ENCODE measurements at places on chromosomes 5 and 9.
A peak's percentile ranks its signal among the peaks of the same experiment; 100 is the strongest.

DNA sequence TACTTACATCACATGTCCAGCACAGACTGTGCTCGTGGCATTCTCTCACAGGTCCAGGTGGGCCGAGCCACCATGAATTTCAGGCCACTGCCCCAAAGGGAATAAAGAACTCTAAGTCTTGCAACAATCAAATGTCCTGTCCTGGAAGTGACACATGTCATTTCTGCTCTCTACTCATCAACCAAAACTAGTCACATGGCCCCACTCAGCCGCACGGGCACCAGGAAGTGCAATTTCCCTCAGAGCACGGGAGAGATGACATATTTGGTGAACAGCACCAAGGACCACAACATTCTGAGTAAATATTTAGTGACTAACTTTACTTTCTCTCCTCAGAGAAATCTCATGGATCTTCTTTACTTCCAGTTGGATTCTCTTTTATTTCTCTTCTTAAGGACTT is 131.1 kb upstream of the TUT7 start:
- DNase-seq, result no peak

- DNase-seq, result no peak
Measured at GRCh38 chr9:126783949-126784348, 20.9 kb upstream of the ZBTB43 start.

- no peak for DNase-seq
Measured at GRCh38 chr5:136511046-136511445, 145.7 kb upstream of the TRPC7 start.

- DNase-seq, result no peak
Measured at GRCh38 chr5:125152461-125153189, 406.2 kb upstream of the ZNF608 start.

GRCh38 chr9:123482295-123482968 is 126.4 kb downstream of the CRB2 start:
- no peak for DNase-seq

DNA sequence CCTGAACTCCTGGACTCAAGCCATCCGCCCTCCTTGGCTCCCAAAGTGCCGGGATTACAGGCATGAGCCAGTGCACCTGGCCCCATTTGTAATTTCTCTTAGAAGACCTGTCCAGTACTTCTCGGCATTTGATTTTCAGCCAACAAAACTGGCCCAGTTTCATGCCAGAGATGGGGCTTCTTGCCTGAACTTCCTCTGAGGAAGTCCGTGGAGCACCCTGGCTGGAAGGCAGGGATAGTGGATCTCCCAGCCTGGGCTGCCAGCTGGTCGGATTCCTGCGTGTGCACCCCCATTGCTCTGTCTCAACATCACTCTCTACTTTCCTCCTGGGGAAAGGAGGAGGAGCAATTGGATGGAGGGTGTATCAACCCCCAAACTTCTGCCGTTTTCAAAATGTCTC is 39.0 kb downstream of the FAM78A start:
- no peak for DNase-seq

GRCh38 chr5:80399526-80400239 is 8.2 kb upstream of the ZFYVE16 start:
- DNase-seq, result peak; percentile 9

DNA sequence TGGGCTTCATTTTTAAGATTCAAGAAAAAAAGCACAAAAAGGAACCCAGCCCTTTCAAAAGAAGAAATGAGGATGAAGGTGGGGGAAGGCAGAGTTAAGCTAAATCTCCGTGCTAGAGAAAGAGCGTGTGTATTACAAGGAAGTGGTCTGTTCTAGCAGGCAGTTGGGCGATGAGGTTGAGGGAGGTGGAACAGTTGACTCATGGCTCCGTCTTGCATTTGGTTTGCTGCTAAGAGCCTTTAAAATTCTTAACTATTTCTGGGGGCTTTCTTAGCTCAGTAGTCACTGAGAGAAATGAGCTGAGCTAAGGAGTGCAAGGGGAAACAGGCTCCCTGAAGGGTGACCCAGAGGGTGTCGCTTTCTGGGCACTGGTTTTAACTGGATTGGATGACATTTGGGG is 117.4 kb downstream of the GCNT1 start:
- DNase-seq, result peak; percentile 61

DNA sequence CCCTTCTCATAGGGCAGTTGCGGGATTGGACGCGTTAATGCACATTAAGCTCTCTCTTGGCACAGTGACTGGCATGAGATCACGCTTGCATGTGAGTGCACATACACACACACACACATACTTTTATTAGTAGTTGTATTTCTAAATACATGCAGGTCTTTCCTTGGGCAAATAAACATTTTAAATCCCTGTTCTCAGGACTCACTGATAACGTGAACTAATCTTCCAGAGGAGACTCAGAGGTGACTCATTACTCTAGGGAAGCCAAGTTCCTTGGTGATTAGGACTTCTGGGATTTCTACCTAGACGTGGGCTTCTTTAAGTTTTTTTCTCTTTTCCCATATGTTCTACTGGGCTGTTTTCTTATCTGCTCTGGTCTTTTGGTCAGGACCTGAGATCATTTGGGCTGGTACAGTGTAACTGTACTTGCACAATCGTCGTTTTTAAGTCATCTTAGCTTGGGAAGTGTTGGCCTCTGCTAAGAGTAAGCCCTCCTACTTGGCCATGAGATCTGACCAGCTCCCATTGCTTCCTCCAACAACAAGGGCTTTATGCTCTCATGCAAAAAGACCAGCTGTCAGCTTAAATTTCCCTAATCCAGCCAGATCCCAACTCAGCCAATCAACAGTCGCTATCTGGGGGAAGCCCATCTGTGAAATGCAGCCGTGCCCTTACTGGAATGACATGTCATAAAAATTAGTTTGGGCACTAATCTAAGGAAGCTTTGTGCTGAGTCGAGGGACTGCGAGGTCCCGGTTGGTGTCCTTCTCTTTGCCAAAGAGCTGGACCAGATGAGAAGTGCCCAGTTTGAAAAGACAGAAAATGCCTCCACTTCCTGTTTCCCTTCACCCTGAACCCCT is 176.4 kb upstream of the ANKRD55 start:
- no peak for DNase-seq

DNA sequence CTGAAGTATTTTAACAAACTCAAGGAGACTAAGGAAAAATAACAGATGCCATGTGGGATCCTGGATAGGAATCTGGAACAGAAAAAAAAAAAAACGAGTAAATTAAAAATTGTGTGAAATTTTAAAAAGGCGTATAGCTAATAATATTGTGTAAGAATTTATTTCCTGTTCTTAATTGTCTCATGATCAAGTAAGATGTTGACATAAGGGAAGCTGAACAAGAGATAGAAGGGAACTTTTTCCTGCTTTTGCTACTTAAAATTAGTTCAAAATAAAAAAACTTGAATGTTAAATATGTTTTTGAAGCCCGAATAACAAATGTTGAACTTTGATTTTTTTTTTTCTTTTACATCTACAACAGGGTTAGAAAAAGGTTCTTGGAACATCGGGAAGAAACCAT is 10.5 kb downstream of the SNAPC3 start:
- no peak for DNase-seq

GRCh38 chr5:4977416-4978110 is 162.6 kb upstream of the ADAMTS16 start:
- DNase-seq, result no peak

GRCh38 chr5:171246231-171246630 is 62.8 kb upstream of the TLX3 start:
- no peak for DNase-seq

DNA sequence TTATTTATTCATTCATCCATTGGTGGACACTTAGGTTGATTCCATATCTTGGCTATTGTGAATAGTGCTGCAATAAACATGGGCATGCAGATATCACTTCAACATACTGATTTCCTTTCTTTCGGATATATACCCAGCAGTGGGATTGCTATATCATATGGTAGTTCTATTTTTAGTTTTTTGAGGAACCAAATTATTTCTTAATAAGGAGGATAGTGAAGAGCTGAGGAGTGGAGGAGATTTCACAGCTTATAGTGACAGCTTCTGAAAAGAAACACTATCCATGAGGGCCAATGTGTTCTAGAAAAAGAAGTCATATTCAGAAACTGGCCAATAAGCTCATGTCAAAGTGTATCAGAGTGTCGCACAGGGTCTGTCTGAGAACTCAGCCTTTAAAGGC is 183.3 kb downstream of the SEC61B start:
- no peak for DNase-seq

- DNase-seq, result no peak
Measured at GRCh38 chr5:123997462-123998215, 485.7 kb downstream of the CSNK1G3 start.

- DNase-seq, result no peak
Measured at GRCh38 chr9:95752129-95752731, 123.3 kb upstream of the ERCC6L2 start.

- no peak for DNase-seq
Measured at GRCh38 chr5:137753691-137754187, 424 bp downstream of the HNRNPA0 start.

DNA sequence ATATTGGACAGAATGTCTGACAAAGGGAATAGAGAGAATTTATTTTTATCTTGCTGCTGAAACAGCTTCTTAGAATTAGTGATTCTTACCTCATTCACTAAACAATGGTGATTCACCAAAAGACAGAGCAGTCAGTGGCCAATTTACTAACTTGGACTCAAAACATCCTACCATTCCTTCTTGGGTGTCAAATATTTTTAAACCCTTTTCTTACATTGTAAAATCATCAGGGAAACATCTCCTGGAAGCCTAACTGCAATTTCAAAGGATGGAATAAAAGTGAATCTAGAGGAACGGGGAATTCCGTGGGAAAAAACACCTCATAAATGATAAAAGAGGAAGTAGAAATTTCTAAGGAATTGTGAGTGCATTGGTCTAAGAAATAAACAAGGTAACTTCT is 97.7 kb downstream of the LHFPL2 start:
- DNase-seq, result no peak

- DNase-seq, result no peak
Measured at GRCh38 chr9:8025551-8025950, 226.0 kb upstream of the DMAC1 start.

DNA sequence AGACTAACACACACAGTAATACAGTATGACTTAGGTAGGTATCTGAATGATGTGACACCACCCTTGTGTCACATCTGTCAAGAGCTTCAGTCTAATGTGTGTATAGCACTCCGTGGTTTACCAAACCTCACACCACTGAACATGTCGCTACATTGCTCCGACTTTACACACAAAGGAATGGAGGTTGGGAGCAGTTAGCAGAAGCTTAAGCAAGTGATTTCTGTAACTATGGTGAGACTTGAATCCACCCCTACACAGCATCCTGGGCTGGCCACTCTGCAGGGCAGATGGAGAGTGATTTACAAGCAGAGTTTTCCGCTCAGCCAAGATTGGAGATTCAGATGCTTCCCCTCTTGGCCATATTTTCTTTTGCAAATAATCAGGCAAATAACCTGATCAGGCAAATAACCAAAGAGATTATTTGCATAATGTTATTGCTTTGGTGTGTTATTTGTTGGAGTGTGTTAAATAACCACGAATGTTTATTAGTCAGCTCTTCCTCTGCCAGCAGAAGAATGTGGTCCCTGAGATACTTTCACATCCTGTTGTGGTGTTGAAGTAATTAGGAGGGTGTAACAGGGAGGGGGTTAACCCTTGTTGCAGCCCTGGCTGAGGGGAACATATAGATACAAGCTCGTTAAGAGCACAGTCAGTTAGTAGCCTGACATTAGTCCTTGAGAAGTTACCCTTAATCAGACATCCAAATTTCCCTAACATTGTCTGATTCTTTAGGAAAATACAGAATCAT is 92.8 kb downstream of the SNX18 start:
- DNase-seq, result peak; percentile 58

DNA sequence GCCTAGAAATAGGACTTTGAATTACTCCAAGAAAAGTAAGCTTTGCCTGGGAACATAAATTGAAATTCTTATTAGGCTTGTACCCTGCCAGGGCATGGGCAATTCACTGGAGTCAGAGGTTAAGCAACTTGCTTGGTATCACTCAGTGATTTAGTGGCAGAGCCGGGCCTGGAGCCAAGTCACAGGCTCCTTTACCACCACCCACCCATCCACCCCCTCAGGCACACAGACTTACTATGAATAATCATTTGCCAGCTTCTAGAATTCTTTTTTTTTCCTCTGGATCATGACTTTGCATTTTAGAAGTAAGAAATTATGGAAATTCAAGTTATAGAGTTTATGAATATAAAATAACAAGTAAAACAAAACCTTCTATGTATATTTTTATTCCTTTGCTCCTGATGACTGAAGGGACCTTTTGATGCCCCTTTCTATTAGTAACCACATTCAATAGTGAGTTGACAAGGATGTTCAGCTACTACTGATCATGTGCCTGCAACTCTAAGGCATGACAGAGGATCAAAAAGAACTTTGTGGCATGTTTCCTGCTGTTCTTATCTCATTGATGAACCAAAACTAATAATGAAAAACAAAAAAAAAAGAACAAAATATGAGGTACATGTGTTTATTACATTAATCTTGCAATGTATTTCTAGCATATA is 614.7 kb downstream of the TLR4 start:
- DNase-seq, result no peak

GRCh38 chr5:96344678-96345577 is 88.1 kb downstream of the PCSK1 start:
- peak; percentile 67 for DNase-seq
